ENCODE measurements at places on chromosomes 5 and 9.

DNA sequence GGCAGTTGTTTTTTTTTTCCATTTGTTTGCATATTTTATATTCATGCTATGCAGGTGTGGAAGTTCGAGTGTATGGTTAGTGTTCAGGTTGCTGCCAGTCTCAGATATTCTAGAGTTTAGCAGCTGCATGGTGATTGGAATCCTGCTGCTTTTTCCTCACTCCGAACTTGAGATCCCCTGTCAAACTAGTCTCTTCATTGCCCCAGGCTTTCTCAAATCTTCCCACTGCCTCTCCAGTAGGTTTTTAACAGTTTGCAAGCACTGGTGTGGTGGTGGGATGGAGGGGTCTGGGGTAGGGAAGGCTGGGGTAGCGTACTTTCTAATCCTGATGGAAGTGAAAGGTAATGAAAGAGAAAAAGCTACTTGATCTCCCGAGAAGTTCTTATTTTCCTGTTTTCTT lies 112.9 kb downstream of the CHSY3 start:
- no peak for DNase-seq

- no peak for DNase-seq
These were observed 153.8 kb upstream of the CYLC2 start for GRCh38 chr9:102841376-102841775.

DNA sequence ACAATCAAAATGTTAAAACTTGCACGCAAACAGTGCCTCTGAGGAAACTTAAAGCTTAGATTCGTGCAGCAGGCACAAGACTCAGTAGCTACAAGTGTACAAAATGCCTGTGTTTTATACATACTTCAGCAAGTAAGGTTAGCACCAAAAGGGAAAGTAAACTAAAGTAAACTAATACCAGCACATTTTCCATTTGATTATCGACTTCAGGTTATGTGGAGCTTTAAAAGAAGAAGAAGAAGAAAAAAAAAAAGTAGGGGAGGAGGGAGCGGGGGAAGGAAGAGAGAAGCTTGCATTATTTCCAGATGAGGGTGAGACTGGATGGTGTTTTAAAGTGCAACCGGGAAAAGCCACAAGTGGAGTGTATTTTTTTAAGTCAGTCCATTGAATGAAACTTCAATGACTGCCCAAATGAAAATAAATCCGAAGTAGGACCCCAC lies 596 bp upstream of the ADAMTS6 start:
- DNase-seq, result no peak

GRCh38 chr9:137032858-137033257 lies 970 bp upstream of the FUT7 start:
- no peak for DNase-seq

GRCh38 chr9:112200711-112201110 lies 25.6 kb upstream of the SUSD1 start:
- no peak for DNase-seq

DNA sequence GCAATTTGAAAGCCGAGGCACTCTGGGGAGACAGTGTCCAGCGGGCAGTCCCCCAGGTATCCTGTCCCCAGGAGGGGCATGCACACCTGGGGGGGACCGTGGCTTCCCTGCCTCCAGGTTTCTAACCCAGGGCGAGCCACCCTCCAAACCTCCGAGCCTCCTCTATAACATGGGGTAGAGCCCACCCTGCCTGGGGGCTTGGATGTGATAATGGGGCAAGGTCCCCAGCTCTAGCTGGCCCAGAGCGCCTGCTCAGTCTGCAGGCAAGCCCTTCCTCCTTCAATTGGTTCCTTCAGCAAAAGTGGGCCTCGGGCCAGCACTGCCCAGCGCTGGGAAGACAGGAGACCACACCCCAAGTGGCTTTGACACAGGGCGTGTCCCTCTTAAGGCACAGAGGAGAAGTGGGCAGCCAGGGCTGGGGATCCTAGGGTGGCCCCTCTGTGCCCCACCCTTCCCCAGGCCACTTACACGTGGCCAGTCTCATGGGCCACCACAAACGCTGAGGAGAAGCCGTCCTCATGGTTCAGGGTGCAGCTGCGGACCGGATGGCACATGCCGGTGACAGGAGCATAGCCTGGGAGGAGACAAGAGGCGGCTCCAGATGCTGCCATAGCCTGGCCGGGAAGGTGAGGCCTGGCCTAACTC lies 94.3 kb downstream of the ZNF354C start:
- DNase-seq, result no peak

DNA sequence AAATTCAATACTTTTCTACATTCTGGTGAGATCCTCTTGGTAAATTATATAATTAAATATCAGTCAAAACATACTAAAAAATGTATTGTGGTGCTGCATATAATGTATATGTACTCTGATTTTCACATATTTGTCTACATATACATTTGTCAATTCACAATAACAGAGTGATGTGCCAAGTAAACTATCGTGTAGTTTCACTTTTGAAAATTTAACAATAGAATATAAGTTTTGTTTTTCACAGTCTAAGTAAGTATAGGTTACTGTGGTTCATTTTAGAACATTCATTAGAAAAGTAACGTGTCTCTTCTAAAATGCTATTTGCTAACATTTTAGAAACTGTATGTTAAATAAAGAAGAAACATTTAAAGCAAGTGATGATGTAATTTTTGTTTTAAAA lies 73.6 kb downstream of the NR3C1 start:
- no peak for DNase-seq
